ELF-1 (cell line): ENCODE measurements at places on chromosomes 1 and 21.

DNA sequence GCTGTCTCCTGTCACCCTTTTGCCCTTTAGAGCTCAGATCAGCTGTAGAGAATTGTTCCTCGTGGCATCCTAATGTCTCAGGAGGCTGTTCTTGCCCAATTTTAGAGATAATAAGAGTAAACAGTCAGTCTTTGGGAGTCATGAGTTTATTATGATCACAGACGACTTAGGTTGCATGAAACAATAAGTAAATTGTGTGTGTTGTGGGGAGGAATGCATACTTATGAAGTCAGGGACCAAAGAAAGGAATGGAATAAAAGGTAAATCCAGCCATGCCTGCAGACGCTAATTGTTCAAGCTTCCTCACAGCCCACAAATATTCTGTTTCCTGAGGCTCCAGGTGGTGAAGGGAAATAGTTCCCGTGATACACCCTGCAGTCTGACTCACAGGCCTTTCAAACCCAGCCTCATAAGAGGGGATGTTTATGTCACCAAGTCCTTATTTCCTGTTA lies 897 bp downstream of the EPHX4 start:
- peak; percentile 32 for DNase-seq

DNA sequence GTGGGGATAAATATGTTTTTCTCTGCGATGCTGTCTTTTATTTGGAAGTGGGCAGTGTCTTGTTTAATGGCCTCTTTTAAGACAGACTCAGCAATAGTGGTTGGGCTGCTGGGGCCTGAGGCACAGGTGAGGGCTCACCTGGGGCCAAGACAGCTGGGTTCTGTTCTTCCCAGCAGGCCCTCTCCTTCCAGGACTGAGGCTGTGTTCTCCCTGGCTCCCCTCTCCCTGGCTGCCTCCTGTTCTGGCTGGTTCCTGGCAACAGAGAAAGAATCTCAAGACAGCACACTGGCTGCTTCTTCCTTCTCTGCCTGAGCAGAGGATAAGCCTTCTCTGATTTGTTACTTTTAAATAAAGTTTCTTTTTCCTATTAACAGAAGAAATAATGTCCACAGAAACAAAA lies 7.4 kb upstream of the GRHL3 start:
- peak; percentile 79 for DNase-seq

DNA sequence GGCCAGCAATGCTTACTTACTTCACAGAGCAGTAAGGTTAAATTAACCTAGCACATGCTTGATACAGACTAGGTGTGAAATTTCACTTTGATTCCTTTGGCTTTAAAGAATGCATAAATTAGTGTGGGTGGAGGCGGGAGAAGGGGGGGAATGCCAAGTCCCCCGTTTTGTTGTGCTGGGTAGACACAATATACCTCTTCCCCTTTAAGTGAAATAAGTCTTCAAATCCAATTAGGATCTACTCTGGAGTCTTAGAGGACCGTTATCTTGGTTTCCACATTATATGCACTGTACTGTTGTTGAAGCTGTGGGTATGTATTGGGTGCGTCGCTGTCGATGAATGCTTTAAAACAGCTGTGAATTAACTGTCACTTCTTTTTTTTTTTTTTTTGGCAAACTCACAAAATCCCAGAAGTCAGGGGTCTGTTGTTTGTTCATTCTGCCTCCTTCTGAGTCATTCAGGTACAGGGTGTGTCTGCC lies 1.6 kb upstream of the S1PR1 start:
- DNase-seq = no peak

DNA sequence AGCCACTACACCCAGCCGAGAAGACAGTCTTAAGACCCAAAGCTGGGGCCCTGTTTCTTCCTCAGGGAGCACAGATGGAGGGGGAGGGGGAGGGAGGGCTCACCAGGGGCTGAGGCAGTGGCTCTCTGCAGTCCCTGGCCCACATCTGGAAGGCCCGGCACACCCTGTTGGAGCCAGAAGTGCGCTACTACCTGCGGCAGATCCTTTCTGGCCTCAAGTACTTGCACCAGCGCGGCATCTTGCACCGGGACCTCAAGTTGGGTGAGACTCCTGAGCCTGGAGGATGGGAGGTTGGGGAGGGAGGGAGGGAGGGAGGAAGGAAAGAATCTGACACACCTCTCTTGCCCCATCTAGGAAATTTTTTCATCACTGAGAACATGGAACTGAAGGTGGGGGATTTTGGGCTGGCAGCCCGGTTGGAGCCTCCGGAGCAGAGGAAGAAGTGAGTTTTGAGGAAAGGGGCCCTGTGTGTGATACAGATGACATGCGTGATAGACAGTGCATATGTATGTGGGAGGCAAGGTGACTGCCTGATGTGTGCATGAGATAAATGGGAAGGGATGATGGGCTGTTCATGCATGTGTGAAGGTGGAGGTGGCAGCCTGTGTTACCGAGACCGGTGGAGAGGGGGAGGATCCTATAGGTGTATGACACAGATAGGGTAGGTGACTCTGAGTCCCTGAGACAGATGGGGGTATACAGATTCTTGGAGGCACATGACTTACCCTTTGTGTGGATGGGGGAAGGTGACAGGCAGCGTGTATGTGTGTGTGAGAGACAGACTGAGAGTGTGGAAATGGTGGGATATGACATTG lies 1.5 kb downstream of the PLK3 start:
- DNase-seq = no peak

- DNase-seq = no peak
Measured at GRCh38 chr1:245983294-245983967, 523.6 kb downstream of the SMYD3 start.

- DNase-seq = no peak
Measured at GRCh38 chr1:218664385-218665170, 319.4 kb downstream of the TGFB2 start.

GRCh38 chr1:10704368-10704882 lies 92.0 kb downstream of the CASZ1 start:
- DNase-seq = peak; percentile 98

GRCh38 chr1:216898801-216899200 lies 175.6 kb upstream of the ESRRG start:
- DNase-seq = peak; percentile 15

GRCh38 chr1:113983826-113984225 lies 4.6 kb downstream of the OLFML3 start:
- no peak for DNase-seq

DNA sequence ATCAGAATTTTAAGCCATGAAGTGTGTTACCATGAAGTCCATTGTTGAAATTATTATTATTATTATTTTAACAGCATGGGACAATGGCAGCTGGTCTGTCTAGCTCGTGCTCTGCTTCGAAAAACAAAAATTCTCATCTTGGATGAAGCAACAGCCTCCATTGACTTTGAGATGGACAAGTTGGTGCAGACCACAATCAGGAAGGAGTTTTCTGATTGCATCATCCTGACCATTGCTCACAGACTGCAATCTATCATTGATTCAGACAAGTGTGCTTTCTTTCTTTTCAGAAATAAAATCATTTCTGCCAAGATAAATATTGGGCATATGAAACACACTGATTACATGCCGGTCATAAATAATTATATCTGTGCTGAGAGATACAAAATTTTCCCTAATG lies 21.0 kb downstream of the HSPA13 start:
- no peak for DNase-seq

DNA sequence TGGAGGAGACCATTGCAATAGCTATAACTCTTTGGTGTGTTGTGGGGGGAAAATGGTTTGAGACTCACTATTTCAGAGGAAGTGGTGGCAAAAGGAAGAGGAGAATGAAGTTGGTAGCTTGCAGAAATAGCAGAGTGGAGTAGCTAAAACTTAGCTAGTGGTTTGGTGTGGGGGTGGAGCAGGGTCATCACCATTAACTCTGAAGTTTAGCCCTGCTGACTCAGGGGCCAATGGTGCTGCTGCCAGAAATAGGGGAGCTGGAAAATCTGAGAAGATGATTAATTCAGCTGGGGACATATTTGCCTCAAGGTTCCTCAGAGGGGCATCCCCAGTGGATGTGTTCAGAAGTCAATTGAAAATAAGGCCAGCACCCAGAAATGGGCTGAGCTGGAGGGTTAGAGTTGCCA lies 65.4 kb downstream of the RUNX1 start:
- no peak for DNase-seq

DNA sequence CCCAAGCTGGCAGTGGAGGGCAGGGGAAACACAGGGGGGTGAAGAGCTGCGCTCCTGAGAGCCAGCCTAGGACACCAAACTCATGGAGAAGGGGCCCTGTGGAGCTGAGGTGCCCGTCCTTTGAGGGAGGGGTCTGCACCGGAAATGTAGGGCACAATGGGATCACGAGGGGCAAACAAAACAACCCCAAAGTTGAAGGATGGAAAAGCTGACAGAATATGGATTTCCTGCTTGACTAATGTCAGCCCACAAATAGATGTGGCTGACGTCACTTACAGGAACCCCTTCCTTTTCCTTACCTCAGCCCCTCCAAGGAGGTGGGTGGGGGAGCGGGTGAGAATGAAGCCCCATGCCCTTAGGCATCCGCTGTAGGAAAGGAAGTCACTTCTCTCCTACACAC lies 110.9 kb downstream of the KCNN3 start:
- no peak for DNase-seq

DNA sequence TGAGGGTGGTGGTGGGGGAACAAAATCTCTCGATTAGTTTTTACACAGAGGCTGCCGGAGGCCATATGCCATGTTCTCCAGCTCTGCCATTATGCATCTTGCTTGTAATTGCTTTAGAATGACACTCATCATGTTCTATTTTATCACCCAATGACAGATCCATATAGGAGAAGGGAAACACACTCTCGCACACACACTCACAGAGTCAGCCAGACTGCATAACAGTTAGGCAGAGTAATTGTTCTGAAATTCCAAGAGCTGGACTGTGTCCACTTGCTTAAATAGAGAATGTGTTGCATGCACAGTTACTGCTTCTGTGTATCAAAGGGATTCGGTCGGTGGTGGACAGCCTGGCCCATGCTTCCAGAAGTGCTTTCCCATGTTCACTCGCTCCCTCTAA lies 30.6 kb downstream of the KCND3 start:
- DNase-seq = no peak
